Smooth muscle cell of the pulmonary artery (primary cell): ENCODE measurements at places on chromosomes 12 and 14. TPM values are rescaled to one million over a fixed set of nuclear protein-coding genes. Genes with fewer than 3 reads are reported as not detected.

Gene GMPR2
- total RNA-seq: 88.9 and 107 TPM in 2 replicates

Gene PROX2
- total RNA-seq: not detected in 2 replicates

Gene RNU6-8
- not detected in 2 replicates for total RNA-seq

Gene ETFBKMT
- 2.0 and 3.3 TPM in 2 replicates for total RNA-seq

Gene IAPP
- 0.10 TPM in 1 of 2 replicates, not detected in the other for total RNA-seq

Gene GRIN2B
- not detected in 2 replicates for total RNA-seq

Gene CMKLR1
- total RNA-seq: 2.9 and 5.4 TPM in 2 replicates
